ENCODE measurements at places on chromosomes 2 and 18.

- DNase-seq, result no peak
Observed at GRCh38 chr18:78448106-78448505, 531.5 kb upstream of the SALL3 start.

DNA sequence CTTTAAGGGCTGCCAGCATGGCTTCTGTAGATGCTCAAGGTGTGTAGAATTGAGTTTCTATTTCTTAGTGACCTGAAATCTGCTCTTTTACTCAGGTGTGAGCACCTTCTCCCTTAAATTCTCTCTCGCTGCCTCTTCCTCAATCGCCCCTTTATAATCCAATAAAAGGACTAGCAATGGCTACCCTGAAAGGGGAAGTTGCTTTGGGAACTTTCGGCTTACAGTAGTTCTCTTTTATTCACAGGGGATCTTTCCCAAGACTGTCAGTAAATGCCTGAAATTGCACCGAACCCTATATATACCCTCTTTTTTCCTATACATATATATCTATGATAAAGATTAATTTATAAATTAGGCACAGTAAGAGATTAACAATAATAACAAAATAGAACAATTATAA is 121.8 kb downstream of the ACTR3 start:
- no peak for DNase-seq

DNA sequence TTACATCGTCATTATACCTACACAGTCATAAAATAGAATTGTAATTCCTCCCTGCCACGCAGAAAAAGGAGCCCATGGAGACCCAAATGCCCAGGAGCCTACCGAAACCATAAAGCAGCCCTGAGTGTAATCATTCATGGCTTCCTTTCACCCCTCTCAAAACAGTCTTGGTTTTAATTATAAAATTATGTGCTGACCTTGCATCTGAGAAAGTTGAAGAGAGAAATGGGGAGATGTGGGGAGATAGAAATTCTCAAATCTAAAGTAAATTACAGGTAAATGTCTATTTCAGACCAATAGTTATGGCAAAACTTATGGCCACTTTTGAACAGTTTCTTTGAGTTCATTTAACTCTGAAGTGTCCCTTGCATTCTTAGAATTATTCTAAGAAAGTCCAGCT is 1068.8 kb downstream of the BCL11A start:
- no peak for DNase-seq

GRCh38 chr18:57249179-57249578 is 102.3 kb downstream of the BOD1L2 start:
- DNase-seq, result peak; percentile 59

- no peak for DNase-seq
Observed at GRCh38 chr18:46590103-46590502, 66.9 kb downstream of the LOXHD1 start.

- DNase-seq, result no peak
Observed at GRCh38 chr2:74739129-74739528, 85.1 kb downstream of the SEMA4F start.
